ENCODE measurements at places on chromosomes 2 and 18.

DNA sequence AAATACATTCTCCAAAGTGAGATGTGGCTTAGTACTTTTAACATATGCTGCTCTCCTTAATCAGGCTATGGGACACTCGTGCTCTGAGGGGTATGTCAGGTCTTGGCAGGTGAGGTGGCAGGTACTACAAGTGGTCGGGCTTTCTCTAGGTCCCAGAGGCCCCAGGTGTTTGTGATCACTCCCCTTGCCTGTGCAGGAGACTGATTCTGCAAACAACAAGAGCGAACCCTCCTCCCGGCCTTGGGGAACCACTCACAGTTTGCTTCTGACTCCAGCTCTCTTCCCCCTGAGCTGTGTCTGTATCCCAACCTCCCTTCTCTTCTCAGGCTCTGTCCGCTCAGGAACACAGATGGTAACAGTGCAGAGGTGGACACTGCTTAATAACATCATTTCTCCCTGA is 48.1 kb downstream of the ATOH8 start:
- DNase-seq, result no peak

DNA sequence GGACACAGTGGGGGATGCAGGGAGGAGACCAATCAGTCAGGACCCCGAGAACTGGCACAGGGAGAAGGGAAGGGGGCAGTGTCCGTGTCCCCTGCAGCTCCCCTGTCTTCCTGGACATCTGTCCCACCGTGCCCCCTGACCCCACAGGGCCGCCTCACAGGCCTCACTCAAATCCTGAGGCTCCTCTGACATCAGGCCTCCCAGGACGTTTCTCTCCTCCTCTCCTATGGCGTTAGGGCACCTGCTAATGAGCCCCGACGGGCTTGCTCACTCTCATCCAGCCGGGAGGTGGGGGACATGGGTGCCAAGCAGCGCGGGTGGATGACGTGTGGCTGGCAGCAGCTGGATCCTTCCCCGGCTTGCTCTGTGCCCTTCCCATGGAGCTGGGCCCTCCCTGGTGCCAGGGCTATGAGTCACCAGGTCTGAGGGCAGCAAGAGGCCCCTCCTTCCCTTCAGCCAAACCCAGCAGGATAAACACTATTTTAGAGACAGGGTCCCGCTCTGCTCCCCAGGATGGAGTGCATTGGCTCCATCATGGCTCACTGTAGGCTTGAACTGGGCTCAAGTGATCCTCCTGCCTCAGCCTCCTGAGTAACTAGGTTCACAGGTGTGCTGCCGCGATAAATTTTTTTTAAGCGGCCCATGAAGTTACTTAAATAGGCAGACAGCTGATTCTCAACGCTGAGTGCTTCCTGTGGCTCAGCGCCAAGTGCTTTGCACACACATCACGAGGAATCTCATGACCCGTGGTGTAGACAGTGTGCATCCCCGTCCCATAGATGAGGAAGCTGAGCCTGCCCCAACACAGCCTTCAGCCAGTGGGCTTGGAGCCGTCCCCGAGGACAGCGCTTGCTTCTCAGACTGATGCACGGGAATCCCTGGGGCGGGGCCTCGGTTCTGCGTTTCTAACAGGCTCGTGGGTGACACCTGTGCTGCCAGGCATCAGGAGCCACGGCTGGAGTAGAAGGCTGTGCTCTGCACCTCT is 64.5 kb upstream of the HDAC4 start:
- DNase-seq, result no peak

DNA sequence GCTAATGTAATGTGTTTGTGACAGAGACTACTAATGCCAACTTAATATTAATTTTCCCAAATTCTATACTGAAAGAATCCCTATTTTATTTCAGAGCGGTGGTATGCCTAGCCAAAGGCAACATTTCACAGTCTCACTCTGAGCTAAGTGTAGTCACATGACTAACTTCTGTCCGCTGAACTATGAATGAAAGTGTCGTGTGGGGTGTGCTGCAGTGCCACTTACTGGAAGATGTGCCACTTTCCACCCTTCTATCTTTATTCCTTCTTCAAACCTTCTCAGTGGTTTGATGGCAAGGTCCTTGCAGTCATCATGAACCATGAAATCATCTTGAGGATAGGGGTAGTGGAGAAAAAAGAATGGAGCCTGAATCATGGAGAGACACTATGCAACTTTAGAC is 47.3 kb upstream of the C1D start:
- DNase-seq, result no peak

GRCh38 chr2:112181571-112182290 is 43.5 kb downstream of the FBLN7 start:
- DNase-seq, result peak; percentile 68

- no peak for DNase-seq
These were observed 193.0 kb downstream of the RAB3GAP1 start for GRCh38 chr2:135245071-135245470.

- no peak for DNase-seq
These were observed 144.3 kb upstream of the ERBB4 start for GRCh38 chr2:212682937-212683336.

- DNase-seq, result no peak
These were observed 112.4 kb downstream of the MIB1 start for GRCh38 chr18:21853016-21853415.

- DNase-seq, result no peak
These were observed 19.9 kb upstream of the SIGLEC15 start for GRCh38 chr18:45805551-45805950.

DNA sequence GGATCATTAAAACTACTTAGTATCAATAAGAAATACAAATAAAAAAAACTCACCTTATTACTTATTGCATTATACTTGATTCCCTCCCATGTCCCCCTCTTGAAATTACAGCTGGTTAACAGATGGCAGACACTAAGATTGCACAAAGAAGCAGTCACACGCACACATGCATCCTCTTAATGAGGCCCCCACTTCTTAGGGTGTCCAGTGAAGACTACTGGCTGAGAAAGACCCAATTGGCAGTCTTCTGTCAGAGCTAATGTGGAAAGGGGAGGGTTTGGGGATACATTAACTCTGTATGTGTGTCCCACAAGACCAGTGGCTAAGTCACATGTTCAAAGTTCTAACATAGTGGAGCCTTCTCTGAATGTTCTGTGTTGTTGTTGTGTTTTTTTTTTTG is 210.7 kb downstream of the MTX2 start:
- no peak for DNase-seq

DNA sequence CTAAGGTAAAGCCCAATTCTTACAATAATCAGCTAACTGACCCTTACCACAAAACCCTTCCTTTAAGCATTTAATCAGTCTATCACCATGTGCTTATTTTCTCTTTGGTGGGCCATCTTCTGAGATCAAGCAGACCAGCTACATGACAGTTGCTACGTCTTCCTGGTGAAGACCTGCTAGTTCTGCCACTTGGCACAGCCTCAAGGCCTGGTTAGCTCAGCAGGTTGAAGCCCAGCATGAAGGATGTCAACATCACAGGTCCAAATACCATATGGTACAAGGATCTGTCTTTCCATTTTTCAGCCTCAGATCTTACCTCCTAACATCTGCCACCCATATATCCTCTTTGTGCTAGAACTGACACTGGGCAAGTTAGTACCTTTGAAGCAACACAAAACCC is 636.9 kb downstream of the LRP1B start:
- DNase-seq, result no peak

- no peak for DNase-seq
These were observed 145.4 kb upstream of the ZNF804A start for GRCh38 chr2:184452907-184453306.

DNA sequence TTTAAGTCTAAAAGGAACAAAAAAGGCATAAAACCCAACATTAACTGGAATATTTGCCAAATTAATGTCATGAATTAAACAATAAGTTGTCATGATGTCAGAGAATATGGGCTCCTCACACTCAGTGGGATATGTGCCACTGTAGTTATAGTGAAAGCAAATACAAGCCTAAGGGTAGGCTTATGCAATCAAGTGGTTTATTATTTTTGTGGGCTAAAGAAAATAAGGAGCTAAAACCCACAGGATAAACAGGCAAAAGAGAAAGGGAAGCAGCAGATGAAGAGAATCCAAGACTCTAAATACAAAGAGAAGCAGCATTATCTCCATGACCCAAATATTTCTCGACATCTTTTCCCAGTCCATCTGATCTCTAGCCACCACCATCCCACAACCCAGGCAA is 17.5 kb downstream of the YWHAQ start:
- no peak for DNase-seq

DNA sequence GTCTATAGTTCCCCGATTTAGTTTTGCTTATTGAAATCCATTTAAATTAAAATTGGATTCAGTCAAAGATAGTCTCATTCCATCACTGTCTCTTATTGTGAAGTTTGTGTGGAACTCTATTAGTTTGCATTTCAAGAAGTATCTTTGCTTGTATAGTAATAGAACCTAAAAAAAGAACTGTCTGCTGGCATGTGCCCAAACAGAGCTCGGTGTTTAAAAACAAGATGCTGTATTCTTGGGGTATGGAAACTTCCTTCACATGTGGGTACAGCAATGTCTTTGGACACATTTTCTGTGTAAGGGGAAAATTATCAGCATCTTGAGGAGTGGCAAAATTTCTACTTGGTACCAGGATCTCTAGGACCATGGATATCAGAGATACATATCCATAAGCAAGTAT is 292.6 kb downstream of the PLCL1 start:
- DNase-seq, result no peak

DNA sequence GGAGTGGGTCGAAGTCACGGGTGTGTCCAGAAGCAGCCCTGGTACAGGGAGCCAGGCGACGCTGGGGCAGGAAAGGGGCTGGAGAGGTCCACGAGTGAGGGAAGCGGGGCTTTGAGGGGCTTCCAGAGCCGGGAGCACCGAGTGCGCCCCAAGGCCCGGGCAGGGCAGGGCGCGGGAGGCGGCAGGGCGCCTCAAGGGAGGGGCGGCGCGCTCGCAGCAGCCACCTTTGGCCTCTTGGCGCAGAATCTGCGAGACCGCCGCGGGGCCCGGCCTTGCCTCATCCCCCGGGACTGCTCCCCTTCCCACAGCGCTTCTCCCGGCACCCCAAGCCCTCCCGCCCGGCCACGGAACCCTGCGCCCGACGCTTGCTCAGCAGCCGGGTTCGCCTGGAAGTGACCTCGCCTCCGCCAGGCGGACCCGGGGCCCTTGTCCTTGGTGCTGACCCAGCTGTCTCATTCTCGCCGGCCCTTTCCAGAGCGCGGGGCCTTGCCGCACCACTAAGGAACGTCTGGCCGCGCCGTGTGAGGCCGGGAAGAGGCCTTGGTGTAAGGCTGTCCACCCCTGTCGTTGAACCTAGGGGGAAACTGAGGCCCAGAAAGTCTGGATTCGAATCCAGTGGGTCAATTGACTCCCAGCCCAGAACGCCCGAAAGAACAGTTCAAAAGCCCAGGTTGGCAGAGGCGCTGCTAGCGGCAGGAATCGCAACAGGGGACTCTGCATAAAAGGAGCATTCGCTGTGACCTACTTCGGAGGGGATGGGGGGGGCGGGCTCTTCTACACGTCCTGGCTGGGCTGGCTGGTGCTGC is 584 bp upstream of the DNER start:
- DNase-seq, result no peak

DNA sequence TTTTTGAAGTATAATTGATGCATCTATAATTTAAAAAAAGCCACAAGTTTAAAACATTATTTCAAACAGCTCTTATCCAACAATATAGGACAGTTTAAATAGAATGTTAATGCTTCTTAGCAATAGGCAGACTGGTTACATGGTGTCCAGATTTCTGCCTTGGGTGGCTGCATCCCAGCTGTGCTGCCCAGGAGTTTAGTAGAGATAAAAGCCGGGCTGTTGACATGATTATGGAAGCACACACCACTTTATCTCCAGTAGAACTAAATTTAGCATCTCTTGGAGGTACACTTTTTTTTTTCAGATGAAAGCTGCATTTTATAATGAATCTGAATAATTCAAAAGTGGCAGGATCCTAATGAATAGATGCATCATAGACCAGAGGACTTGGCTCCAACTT is 309.7 kb downstream of the PLCL1 start:
- no peak for DNase-seq

All from activated T-helper 9 cell treated with anti-CD3 and anti-CD28 coated beads, Interleukin-2, amount 50 U/mL, for 16 hours (primary cell).